ENCODE measurements at places on chromosomes 1 and 21. TPM values are rescaled to one million over a fixed set of nuclear protein-coding genes. Genes with fewer than 3 reads are reported as not detected.

DNA sequence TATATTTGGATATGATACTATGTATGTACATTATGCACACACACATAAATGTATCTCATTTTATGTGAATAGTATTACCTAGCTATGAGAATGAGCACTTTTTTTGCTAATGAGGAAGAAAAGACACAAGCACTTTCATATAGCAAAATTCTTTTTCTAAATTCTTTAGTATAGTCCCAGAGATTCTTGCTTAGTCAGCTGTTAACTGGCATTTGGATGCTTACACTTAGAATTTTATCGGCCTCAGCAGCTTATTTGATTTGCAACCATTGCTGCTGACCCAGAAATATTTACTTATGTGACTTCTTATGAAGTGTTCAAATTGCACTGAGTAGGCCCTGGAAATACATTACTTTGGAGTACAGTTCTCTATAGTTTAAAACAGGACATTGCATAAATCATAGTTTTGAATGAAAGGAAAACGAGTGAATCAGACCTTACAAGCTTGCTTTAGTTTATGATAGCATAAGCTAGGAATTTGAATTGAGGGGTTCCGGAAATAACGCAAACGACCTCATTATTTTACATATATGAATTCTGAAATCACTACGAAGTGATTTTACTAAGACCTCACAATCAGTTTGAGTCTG is 653.9 kb upstream of the NEGR1 start:
- DNase-seq: no peak

- no peak for DNase-seq
Observed at GRCh38 chr1:101308935-101309333, 72.1 kb downstream of the S1PR1 start.

GRCh38 chr21:34351786-34352241 is 12.0 kb upstream of the KCNE2 start:
- DNase-seq: peak; percentile 79

DNA sequence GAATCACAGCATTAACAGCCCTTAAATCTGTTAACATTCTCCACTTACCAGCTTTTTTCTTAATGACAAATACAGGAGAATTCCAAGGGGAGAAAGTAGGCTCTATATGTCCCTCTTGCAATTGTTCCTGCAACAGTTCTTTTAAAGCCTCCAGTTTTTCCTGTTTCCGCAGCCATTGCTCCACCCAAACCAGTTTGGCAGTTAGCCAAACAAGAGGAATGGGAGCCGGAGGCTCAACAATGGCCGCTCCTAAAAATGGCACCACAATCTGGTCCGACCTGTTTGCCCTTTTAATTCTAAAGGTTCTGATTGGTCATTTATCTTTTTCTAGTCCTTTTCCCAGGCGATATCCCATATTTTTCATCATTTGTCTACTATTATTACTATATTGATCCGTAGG is 14.0 kb upstream of the L1TD1 start:
- DNase-seq: peak; percentile 60

GRCh38 chr1:186454981-186455380 is 5.9 kb downstream of the PDC start:
- DNase-seq: no peak

- DNase-seq: no peak
Observed at GRCh38 chr1:110434946-110435345, 16.0 kb upstream of the PROK1 start.

GRCh38 chr1:50704126-50704525 is 255.9 kb downstream of the FAF1 start:
- peak; percentile 51 for DNase-seq

DNA sequence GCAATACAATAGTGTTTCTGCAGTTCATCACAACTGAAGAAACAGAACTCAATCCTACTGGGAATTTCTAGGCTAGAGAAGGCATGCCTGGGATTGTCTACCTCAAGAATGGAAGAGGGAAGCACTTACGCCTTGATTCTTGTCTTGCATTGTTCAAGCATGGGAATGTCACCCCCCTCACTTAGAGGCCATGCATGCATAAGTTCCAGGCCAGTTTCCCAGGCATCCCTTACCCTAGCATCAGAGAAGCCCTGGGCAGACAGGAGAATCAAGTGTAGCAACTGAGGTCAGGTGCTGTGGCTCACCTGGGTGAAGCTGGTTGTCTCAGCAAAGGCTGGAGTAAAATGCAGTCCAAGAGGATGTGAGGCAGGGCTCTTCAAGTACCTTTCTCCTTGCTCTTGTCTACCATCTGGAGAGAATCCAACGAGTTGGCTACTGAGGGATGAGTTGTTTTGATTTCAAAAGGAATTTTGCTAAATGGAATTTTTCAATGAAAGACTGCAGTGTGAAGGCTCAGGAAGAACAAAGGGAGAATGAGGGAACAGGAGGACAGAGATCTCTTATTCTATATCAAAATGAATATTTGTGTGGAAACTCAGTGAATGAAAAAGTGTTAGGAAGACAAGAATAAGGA is 174.3 kb downstream of the NEK7 start:
- no peak for DNase-seq

- no peak for DNase-seq
Observed at GRCh38 chr1:145785547-145785946, 38.3 kb downstream of the RNF115 start.

DNA sequence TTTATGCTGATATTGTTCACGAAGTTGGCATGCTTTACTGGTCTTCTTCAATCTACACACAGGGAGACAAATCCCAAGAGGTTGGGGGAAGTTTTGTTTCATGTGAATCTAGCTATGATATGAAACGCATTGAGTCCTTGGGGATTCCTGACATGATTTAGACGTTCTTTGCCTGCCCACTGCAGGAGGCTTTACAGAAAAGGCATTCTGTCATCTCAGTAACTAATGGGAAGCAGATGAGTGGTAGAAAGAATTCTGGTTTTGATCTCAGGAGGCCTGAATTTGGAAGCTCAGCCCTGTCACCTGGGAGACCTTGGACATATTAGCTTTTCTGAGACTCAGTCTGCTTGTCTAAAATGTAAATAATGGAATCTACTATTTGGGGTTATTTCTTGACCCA is 383.0 kb upstream of the NFIA start:
- DNase-seq: peak; percentile 25

The SPATA45 gene
- not detected for total RNA-seq

The ZNF593OS gene
- total RNA-seq: not detected

Data from tongue (tissue), 3 donors.